ENCODE measurements at places on chromosomes 5 and 9.

GRCh38 chr9:95181226-95181818 is 136.2 kb downstream of the FANCC start:
- DNase-seq: peak; percentile 19

- DNase-seq: no peak
Measured at GRCh38 chr5:164351245-164351834, 845.9 kb downstream of the MAT2B start.

DNA sequence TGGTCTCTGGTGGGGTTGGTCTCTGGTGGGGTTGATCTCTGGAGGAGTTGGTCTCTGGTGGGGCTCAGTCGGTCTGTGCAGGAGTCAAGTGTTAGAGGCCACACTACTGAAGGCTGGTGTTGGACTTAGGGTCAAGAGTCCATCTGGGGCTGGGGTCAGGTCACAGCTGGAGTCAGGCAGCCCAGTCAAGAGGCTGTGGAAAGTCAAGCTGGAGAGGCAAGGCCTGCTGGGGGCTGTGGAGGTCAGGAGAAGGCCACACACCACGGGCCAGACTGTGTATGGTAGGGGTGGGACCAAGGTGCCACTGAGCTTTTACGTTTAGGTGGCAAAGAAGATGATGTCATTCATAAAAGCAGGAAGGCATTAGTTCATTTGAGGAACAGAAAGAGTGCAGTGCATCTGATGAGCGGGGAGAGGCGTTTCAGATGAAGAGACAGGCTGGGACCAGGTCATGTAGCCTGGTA is 16.7 kb upstream of the CD74 start:
- no peak for DNase-seq

DNA sequence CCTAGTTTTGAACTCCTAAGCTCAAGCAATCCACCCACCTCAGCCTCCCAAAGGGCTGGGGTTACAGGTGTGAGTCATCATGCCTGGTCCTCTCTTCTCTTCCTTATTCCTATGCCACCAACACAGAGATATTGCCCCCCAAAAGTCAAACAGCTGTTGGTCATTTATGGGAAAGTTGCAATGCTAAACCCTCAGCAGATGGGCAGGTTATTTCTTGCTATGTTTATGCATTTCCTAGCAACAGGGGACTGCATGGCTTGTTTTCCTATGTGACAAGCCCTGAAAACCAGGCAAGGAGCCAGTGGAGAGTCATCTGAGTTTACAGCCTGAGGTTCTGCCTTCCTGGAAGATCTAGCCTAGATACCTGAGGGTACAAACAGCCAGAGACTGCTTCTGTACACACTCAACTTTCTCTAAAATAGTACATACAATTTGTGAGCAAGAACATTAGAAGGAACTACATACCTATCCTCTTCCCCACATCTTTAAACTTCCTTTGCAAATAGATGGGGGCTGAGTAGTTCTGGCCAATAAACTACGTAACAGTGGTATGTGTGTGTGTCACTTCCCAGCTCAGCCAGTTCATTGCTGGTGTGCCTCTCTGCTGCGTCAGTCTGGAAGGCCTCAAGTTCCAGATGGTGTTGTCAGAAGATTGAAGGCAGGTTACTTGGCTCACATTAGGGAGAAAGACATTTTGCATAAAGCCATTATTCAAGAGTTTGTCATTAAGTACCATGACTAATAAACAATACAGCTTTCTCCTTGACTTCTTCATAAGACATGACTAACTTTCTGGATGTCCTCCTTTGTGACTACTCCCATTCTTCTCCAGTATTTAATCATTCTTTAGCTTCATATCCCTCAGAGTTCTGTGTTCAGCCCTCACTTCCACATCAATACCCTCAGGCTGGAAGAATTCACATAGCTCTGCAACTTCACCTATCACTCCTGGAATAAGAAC is 65.3 kb downstream of the CSNK1A1 start:
- DNase-seq: peak; percentile 97

DNA sequence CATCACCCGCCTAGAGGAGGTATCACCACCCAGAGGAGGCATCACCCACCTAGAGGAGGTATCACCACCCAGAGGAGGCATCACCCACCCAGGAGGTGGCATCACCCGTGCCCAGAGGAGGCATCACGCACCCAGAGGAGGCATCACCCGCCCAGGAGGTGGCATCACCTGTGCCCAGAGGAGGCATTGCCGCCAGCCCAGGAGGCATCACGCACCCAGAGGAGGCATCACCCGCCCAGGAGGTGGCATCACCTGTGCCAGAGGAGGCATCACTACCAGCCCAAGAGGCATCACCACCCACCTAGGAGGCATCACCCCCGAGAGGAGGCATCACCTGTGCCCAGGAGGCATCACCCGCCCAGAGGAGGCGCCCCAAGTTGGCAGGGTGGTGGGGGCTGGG is 2.6 kb downstream of the NOTCH1 start:
- DNase-seq: no peak

DNA sequence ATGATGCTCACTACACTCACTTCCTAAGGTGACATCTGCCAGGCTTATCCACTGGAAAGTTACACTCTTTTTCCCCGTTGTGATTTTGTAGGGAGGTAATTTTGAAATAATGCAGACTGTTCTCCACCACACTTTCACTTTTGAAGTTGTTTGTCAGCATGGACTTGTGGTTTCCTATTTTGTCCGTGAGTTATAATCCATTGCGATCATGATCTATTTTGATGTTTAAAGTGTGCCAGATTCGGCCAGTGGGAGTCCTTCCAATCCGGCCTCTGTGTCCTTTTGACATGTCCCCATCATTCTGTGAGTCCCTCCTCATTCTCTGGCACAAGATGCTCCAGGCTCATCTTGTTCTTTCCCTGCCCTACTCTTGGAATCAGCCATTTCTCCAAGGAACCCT is 211.3 kb upstream of the KLF4 start:
- no peak for DNase-seq

GRCh38 chr9:90100014-90100413 is 495.2 kb downstream of the GADD45G start:
- DNase-seq: peak; percentile 4

DNA sequence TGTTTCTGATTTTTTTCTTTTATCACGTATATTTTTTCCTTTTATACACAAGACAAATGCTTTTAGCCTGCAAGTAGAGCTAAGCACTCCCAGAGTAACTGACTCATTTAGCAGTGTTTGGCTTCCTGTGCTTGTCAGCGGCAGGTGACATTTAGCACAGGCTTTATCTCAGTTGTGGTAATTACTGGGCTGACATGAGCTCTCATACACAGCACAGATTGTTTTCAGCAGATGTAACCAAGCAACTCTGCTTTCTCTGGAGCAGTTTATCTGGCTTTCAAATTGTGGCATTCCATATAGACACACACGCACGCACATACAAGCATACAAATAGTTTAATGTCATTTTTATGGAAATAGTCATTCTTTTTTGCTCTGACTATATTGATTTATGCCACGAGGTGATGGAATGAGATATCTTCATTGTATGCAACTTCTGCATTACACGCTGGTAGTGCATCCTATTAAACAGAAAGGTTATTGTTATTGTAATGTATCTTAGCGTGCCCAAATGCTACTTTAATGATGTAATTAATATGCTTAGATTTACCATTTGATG is 379.0 kb upstream of the GRAMD2B start:
- no peak for DNase-seq

DNA sequence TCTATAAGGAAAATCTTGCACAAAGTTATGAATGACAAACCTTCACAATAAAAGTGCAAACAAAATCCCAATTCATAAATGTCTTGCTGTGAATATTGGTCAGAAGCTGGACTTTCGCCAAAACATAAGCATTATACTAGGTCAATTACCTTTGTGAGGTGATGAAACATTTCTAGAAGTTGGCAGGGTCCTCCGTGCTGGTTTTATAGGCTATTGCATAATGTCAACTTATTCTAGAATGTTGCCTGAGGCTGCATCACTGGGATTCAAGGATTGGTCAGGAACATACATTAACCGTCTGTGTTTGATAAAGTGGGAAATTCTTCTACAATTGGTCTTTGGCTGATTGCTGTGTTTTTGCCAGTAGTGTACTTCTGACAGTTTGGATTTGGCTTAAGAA is 49.8 kb upstream of the PALM2AKAP2 start:
- peak; percentile 98 for DNase-seq

DNA sequence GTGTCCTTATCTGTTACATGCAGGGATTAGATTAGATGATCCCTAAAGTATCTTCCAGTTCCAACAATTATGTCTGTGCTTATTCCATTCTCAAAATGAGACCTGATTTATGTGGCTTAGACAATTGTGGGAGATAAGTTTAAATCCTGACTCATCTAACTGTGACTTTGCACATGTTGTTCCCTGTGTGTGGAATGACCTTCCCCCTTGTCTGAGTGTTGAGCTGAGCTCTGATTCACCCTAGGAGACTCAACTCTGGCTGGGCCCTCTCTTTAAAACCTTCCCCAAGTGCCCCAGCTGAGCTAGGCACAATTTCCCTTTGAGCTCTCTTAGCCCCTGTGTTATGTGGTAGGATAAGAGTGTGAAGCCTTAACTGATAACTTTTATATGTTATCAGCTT is 118.9 kb upstream of the ELL2 start:
- DNase-seq: peak; percentile 56

DNA sequence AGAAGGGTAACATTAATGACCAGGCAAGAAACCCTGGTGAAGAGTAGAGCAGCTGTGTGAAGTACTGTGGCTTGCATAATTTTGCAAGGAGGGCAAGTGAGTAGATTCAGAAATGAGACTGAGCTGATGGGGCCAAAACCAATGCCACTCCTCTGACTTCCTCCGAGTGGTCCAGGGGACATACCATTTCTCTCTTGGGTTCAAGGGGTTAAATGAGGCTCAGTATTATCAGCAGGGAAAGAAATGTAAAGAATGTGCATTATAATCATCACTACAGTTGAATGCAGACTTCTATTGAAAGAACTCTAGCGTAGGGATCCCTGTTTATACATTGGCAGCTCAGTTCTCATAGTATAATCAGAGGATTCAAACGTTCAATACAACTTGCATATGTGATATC is 9.9 kb downstream of the POLR3G start:
- no peak for DNase-seq

DNA sequence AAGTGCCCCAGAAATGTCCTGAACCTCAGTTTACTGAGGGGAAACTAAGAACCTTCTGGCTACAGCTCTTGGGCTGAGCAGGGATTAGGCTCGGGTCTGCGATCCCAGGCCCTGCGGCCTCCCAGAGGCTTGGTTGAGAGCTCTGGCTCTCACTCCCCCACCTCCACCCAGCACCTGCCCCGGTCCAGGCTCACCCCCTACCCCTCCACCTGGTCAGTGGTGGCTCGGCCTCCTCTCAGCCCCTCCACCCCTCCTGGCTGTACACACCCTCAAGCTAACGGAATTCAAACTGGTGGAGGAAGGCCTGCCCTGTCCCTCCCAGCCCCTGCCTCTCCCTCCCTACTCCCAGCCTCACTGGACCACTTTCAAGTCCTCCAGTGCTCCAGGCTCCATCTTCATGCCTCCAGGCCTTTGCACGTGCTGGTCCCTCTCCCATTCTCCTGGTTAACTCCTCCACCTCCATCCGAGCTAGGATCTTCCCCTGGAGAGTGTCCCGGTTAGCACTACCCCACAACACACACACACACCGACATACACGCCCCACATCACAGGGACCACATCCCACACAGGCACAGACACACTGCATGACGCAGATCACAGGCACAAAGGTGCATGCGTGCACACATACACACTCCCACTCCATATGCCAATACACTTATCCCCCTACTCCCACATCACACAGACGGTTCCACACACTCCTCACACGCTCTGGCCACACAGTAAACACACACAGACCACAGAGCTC is 130.9 kb downstream of the C9orf50 start:
- DNase-seq: no peak

- DNase-seq: peak; percentile 59
Measured at GRCh38 chr5:133662578-133662977, 50.2 kb upstream of the FSTL4 start.

- no peak for DNase-seq
Measured at GRCh38 chr5:177983763-177984583, 12.1 kb downstream of the PROP1 start.

DNA sequence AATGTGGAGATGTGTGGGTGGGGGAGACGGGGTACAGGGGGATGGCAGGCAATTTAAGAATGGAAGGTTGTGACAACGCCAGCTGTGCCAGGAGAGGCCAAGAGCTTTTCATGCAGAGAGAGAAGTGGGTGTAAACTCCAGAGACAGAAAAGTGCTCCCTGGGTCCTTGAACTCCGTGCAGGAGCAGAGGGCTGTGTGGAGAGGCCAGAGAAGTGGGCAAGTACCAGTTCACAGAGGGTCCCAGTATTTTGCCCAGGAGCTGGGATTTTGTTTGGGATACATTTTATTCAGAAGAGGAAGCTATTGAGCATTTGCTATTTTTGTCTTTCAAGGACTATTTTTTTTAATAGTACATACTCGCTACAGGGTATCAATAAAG is 19.5 kb upstream of the TCERG1 start:
- no peak for DNase-seq

DNA sequence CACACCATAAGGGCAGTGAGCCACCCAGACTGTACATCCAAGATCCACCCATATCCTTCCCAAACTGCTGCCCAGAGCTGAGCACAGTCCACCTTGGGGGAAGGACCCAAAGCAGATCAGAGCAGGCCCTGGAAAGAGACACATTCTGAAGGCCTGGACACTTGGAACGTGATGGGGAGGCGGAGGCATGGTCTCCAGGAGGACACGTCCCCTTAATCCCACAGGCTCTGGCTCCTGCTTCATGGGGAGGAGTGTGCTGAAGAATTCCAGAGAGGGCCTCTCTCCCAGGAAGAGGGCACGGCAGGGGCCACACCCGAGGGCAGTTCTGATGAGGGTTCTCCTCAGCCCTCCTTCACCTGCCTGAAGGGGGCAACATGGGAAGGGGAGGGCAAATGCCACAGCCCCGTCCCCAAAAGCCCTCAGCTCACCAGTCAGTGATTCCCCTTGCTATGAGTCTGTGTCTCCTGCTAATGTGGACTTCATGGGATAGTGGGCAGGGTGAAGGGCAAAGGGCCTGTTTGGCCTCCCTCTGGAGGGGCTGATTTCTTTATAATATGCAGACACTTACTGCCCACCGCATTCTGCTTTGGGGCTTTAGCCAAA is 276.8 kb downstream of the ENC1 start:
- DNase-seq: no peak

GRCh38 chr9:36306471-36307306 is 48.4 kb upstream of the GNE start:
- DNase-seq: peak; percentile 18

DNA sequence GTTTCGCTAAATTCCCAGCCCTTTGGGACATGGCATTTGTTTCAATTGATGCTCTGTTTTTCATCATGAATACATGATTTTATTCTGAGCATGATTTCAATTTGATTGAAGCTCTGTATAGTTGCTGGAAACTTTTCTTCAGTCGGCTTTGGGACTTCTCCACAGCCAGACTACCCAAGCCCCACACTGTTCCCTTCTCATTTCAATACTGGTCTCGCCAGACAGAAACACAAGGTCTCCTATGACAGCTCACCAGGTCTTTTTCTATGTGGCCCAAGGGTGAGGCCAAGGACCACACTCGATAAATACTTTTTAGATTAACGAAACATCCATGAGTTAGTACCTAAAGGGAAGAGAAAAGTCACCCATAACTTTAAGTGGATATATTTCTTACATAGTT is 132.2 kb downstream of the ARL15 start:
- DNase-seq: no peak

GRCh38 chr9:80873861-80874260 is 815.5 kb downstream of the TLE1 start:
- DNase-seq: no peak

- DNase-seq: no peak
Measured at GRCh38 chr5:77877516-77878355, 101.6 kb upstream of the TBCA start.

GRCh38 chr9:135332516-135332915 is 147.1 kb upstream of the PPP1R26 start:
- DNase-seq: no peak

Measured in MCF 10A (cell line).